Activated effector memory CD4-positive, alpha-beta T cell treated with anti-CD3 and anti-CD28 coated beads, Interleukin-2, amount 50 U/mL, for 16 hours (primary cell): ENCODE measurements at places on chromosomes 5 and 9.
A peak's percentile ranks its signal among the peaks of the same experiment; 100 is the strongest.

DNA sequence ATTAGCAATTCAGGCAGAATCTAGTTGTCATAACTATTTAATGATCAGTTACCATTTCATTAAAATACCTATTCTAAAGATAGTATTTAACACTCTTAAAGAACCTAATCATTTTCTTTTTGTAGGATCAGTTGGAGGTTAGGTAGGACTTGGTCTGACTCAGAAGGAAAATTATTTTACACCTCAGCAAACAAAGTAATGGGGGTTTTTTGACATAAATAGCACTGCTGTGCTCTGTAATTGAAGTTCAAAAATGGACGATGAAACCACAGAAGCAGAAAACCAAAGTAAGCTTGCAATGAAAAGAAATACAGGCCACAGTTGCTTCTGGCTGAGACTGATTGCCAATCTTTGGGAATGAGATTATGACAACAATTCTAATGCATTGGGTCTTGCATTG lies 187.0 kb upstream of the TRPM3 start:
- DNase-seq, result no peak

DNA sequence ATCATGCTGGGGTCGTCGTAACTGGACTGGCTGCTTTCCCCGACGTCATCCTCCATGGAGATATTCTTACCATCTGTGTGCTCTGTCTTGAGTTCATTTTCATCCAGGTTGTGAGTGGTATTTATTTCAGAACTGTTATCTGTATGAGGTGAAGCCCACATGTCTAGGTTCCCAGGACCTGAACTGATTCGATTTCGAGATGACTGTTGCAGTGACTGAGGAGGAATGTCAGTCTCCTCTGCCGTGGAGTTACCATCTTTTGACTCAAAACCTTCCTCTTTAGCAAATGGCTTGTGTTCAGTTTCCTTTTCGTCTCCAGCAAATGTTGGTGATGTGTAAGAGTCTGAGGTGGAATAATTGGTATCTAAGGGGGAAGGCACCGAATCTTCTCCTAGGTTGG lies 55.2 kb upstream of the PCA3 start:
- no peak for DNase-seq

- DNase-seq, result no peak
Observed at GRCh38 chr9:79572032-79572607, 355 bp downstream of the TLE4 start.

- no peak for DNase-seq
Observed at GRCh38 chr5:158642879-158643278, 456.8 kb downstream of the EBF1 start.

DNA sequence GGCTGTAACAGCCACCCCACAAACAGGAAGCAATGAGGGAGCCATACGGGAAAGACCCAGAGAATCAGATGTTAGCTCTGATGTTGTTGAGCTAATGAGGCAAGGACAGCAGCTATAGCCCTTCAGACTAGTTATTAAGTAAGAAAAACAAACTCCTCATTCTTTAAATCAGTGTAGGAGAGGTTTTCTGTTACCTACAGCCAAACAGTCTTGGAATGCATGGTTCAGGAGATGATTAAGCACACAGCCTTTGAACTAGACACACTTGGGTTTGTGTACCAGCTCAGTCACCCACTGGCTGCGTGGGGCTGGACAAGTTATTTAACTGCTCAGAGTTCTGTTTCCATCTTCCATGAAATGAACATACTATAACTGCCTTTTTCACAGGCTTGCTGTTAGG lies 68.1 kb downstream of the SPOCK1 start:
- DNase-seq, result no peak

DNA sequence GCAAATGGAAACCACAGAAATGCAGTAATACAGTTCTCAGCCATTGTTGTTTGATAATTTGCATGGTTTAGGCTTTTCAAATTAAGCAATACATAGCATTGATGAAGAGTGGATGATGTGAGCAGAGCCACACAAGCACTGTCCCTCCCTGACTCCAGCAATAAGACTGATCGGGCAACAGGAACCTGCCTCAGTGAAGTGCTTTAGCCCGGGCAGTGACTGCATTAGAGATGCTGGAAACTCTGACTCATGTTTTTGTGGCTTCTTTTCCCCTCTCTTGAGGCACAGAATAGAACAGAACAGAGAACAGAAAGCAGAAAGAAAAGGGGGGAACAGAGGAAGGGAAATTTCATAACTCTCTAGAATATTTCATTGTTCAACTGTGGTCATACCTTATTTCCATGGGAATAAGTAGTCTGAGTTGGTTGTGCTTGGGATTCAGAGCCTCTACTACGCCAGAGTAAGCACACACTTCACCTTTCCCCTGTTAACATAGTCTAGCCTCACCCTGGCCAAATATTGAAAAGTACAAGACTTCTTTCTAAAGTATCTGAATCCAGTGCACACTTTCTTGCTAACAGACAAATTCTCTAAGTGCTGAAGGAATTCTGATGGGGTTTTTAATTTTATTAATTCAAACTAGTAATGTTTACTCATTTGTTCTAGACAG lies 164.8 kb upstream of the VCAN start:
- no peak for DNase-seq

DNA sequence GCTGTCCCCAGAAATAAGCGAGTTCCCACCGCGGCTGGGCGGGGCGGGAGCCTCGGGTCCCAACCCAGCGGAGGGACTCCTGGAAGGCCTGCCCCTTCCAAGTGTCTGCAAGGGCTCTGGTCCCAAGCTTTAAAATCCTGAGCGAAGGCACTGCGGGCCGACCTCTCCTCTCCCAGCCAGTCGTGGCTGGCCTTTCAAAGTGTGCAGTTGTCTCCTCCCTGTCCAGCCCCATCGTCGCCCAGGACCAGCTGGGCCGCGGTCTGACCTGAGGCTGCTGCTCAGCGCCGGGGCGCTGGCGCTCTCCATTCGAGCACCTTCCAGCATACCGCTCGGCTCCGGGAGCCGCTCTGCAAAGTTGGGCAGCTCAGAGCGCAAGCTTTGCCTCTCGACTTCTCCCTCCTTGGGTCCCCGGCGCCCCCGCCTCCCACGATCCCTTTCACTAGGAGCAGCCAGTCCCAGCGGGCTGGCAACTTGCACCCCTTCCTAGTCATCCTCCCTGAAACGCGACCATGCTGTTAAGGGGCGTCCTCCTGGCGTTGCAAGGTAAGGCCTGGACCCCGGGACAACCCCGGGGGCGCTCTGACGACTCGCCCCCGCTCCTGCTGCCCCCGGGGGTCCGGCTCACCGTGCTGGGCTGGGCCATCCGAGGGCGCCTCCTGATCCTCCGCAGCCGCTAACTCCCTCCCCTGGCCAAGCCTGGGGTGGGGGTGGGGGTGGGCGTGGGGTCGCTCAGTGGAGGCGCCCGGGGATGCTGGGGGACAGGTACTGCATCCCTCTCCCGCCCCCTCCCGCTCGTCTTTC lies at the start of gene MAMDC2:
Gene MAMDC2, plus strand, starts transcription at position 160 of the 801 bp plus-strand sequence. Its CDS starts 350 bp downstream, at position 510.
- no peak for DNase-seq

DNA sequence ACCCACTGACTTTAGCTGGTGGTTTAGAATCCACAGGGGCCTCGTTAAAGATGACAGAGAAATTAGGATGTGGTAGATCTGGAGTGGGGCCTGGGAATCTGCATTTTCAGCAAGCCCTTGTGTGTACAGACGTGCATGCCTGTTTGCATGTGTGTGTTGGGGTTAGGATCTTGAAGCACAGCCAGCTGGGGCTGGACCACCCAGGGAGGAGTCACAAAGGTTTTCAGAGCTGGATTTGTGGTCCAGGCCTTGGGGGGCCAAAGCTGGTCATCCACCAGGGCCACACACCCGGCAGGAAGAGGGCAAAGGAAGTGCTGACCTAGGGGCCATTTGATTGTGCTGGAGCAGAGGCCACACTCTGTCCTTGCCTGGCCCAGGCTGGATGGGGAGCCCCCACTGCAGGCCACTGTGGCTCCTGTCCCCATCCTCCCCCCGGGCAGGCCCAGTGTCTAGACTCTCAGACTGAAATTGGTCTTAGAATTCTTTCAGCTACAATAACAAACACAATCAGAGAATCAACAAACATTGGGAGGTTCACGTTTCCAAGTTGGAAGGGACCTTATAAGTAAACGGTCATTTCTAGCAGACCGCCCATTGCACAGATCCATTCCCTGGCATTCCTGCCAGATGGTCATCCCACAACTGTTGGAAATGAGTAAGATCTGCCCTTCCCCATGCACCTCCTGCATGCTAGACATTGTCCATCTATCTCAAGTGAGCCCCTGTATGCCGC lies 10.3 kb downstream of the CDX1 start:
- DNase-seq, result no peak

DNA sequence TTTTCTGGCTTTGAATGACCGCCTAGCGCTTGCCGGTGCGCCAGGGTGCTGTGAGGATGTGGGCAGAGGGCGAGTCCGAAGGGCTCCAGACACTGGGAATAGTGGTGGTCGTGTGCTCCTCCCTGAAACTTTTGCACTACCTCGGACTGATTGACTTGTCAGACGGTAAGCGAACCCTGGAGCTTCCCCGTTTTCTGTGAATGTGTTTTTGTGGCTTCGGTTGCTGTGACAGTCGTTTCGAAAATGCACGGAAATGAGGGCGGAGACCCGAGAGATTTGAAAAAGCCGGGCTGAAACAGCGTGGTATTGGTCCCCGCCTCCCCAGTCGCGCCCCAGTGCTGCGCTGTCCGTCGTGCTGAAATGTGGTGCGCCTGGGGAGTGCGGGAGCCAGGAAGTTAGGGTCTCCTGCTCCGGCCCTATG lies 102.5 kb upstream of the GABRP start:
- DNase-seq, result peak; percentile 69

DNA sequence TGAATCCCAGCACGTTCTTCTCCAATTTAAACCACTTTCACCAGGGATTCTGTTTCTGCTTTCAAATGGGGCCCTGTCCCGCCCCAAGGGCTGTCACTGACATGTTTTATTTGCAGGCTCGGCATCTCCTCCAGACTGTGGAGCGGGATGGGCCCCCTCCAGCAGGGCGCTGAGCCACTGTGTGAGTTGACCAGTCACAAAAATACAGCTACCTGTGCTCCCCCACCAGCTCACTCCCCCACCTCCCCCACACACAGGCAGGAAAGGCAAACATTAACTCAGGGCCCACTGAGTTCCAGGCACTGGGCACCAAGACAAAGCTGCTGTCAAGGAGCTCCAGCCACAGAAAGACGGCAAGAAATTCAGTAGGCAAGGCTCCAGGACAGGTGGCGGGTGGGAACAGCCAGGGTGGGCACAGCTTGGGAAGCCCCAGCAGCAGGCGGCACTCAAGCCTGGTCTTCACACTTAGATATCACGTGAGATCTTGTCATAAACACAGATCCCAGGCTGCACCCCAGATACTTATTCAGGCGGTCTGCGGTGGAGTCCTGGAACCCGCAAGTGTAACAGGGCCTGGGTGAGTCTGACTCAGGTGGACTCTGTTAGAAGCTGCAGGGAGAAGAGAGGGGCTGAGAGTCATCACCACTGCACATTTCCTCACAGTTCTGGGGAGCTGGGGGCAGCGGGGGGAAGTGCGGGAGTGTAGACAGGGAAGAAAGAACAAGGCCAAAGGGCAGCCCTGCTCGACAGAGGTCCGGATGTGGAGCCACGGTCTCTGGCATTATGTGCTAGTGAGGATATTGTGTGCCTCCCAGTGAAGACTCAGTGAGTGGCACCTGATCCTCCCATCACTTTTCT lies 44.7 kb downstream of the OR2V1 start:
- DNase-seq, result no peak

DNA sequence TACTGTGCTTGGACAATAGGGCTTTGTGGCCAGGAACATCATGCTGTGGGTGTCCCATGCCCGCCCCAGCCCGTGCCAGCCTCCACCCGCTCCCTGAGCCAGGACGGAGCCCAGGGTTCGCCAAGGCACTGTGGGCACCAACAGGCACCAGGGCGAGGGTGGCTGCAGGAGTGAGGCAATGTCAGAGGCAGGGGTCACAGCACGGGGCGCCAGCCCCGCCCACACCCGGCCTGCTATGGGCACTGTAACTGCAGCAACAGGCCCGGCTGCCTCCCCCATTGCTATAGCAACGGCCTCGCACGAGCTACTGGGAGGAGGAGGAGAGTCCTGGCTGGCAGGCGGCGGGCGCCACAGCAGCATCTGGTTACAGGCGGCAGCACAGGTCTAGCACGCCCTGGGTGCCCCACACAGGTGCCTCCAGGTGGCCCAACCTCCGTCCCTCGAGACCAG lies 2.5 kb downstream of the ABCA2 start:
- no peak for DNase-seq

DNA sequence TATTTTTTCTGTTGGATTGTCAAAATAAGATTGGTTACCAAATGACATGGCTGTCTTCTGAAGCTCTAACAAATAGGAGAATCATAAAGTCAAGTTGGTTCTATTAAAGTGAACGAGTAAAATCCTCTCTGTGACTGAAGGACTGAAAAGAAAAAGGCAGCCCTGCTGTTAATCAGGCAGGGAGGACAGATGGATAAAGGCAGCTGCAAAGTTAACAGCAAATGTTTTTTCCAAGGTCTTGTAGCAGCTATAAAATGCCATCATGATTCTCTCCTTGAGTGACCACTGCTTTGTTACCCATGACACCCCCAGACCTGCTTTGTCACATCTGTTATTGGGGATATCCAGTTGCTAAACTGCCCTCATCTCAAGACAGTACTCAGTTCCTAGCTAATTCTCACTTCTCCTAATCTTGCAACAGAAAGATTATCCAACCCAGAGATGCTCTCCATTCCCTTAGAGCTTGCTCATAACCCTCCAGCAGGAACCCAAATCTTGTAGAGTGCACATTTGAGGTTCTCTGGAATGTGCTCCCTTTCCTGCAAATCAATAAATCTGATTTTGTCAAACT lies 89.7 kb upstream of the PARP8 start:
- DNase-seq, result no peak

GRCh38 chr5:152472083-152472482 lies 67.0 kb upstream of the NMUR2 start:
- DNase-seq, result no peak

DNA sequence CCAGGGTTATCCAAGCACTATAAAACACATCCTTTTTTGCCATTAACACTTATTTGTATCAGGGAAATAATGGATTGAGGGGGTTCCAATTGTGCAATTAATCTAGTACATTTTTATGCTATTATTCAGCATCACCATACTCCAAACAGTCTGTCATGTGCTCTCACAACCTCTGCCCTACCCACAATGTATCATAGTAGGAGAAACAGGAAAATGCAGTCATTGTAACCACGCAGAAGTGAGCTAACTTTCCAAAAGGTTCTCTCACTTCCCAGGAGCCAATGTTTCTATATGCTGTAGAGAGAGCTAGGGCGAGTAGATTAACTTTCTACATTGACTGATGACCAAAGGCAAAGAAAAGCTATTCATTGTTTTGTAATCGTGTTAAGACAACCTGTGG lies 29.8 kb downstream of the DAB2 start:
- no peak for DNase-seq

GRCh38 chr5:38663249-38663648 lies 106.8 kb upstream of the LIFR start:
- no peak for DNase-seq

- no peak for DNase-seq
Observed at GRCh38 chr5:8557728-8558127, 688.8 kb downstream of the MTRR start.

DNA sequence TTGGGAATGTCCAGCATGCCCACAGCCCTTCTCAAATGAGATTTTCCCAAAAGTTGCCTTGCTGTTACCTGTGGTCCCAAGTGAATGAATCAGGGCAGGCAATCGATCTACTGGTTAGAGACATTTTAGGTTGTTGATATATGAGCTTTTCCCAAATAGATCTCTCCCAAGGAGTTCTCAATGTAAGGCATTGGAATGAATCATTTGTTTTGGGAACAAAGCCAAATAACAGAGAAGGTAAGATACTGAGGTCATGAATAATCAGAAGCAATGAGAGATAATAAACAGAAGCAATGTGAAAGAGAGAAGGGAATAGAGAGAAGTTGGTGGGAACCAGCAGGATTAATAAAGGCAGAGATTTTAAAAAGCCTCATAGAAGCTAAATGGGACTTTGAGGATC lies 93.6 kb upstream of the FER start:
- DNase-seq, result no peak
